ENCODE measurements at places on chromosomes 16 and 17.

DNA sequence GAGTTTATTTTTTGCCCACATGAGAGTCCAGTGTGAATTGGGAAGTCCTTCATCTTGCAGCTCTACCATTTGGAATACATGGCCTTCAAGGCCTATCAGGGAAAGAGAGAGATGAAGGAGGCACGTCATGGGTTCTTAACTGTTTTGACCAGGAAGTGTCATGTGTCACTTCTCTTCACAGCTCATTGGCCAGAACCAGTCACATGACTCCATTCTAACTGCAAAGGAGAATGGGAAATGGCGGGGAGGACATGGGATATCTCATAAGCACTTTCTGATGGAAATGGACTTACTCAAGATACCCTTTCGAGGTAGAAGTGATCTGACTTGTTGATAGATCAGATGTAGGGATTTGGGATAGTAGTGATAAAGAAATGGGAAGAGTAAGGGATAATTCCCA, 57.9 kb upstream of the CES5A start:
- DNase-seq = no peak

GRCh38 chr17:58319173-58320162, 9.1 kb downstream of the TSPOAP1 start:
- no peak for DNase-seq

- DNase-seq = no peak
Measured at GRCh38 chr16:77190190-77190477, 856 bp upstream of the MON1B start.

GRCh38 chr17:76414334-76415295, 30.2 kb downstream of the SPHK1 start:
- DNase-seq = peak; percentile 28

GRCh38 chr16:26614237-26614841, 452.4 kb upstream of the C16orf82 start:
- DNase-seq = no peak

DNA sequence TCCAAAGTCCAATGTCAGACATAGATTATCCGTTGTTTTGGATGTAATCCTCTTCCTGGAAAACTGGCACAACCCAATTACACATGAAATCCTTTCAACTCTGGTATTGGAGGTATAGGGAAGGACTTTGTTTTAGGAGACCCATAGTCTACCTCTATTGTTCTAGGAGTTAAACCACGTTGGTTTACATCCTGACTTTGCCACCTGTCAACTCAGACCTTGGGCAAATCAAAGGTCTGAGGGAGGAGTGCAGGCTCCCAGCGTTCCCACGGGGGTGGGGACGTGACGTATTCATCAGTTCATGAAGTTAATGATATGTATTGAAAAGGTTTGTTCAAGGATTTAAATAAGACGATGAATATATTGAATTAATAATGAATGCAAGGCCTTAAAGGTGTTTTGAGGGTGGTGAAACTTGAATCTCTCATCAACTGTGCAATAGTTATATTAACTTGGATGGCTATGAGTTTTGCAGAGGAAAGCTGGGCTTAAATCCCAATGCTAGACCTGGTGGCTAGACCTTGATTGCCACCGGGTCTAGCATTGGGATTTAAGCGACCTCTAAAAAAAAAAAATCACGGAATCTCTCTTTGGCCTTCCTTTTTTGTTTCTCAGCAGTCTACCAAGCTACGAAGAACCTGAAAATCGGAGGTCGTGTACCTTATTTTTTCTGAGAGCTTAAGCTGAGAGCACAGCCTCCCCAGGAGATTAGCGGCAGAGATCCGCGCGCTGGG, 744 bp upstream of the NF1 start:
- no peak for DNase-seq

- DNase-seq = no peak
Measured at GRCh38 chr16:23014592-23014991, 134.7 kb downstream of the USP31 start.

GRCh38 chr16:85474621-85475217, 138.4 kb upstream of the GSE1 start:
- no peak for DNase-seq

GRCh38 chr17:17568772-17569195, 22.7 kb downstream of the PEMT start:
- DNase-seq = peak; percentile 63

DNA sequence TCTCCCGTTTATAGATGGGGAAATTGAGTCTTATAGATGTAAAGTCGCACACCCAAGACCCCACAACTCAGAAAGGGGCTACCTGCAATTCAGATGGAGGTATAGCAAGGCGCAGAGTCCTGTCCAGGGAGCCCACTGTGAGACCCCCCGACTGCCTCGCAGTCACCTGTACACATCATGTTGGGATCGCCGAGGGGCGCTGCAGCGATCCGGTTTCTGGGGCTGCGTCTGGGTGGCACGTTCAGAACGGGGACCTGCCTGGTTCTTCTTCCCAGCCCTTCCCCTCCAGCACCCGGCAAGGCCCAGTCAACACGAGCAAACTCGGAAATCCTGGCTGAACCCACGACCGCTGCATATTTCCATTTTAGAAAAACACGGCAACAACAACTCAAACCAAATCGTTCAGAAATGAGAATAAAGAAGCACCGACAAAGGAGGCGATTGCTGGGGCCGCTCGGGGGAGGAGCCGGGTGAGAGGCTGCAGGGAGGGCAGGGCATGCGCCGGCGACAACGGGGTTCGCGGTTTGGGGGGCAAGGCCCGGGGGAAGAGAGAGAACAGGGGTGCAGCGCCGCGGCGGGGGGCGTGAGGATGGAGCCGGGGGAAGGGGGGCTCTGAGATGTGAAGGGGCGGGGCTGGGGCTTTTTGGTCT, 643 bp downstream of the HSDL1 start:
- peak; percentile 50 for DNase-seq

GRCh38 chr17:59533694-59534093, 31.7 kb upstream of the DHX40 start:
- no peak for DNase-seq

DNA sequence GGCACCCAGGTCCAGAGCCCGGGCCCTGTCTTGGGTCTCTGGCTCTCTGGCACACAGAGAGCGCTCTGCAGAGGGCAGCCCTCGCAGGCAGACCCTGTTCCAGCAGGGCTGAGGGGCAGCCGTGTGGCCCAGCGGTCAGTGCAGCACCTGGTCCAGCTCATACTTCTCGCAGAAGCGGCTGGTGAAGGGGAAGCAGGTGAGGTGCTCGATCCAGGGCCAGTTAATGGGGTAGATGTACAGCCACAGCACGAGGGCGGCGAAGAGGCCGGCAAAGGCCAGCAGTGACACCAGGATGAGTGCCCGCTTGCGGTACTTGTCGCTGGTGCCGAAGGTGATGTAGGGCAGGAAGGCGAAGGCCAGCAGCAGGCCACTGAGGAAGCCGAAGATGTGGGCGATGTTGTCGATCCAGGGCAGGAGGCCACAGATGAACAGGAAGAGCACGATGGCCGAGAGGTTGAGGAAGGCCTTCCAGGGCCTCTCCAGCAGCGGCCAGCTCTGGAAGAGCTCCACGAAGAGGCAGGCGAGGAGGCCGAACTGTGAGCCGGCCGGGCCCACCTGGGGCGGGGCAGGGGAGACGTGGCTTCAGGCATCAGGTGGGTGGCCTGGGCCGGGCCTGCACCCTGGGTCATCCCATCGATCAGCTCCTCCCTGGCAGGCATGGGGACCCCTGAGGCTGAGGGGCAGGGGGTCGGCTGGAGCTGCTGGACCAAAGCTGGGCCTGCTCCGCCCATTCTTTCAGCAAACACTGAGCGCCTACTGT, 4.3 kb downstream of the AANAT start:
- no peak for DNase-seq

- DNase-seq = no peak
Measured at GRCh38 chr17:76481071-76481655, 13.8 kb downstream of the AANAT start.

GRCh38 chr17:45812102-45812501, 28.0 kb downstream of the CRHR1 start:
- peak; percentile 42 for DNase-seq

- no peak for DNase-seq
Measured at GRCh38 chr16:46842192-46842895, 11.4 kb upstream of the C16orf87 start.

- peak; percentile 7 for DNase-seq
Measured at GRCh38 chr16:17229766-17230165, 241.0 kb downstream of the XYLT1 start.

- DNase-seq = peak; percentile 55
Measured at GRCh38 chr16:66858740-66859396, 14.7 kb downstream of the CA7 start.

- DNase-seq = no peak
Measured at GRCh38 chr16:47213761-47214440, 70.2 kb upstream of the NETO2 start.

- DNase-seq = peak; percentile 93
Measured at GRCh38 chr17:9371019-9371418, 204.6 kb downstream of the STX8 start.

- no peak for DNase-seq
Measured at GRCh38 chr17:78817123-78817522, 23.5 kb downstream of the USP36 start.

GRCh38 chr17:72501404-72502370, 380.9 kb downstream of the SOX9 start:
- DNase-seq = no peak

DNA sequence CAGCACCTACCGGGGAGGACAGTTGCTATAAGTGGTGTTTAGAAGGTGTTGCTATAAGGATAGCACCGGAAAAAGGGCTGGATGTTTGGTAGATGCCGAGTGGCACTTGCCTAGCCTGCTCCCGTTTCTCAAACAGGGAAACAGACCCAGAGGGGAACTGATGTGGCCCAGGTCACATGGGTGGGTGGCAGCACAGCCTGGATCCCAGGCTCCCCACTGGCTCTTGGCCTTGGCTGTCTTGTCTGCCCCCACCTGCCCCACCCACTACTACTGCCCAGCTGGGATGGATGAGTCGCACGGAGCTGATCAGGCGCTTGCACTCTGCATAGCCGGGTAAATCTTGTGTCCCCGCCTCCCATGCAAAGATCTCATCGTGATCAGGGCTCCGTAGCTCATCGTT, 7.2 kb downstream of the SMTNL2 start:
- peak; percentile 39 for DNase-seq

DNA sequence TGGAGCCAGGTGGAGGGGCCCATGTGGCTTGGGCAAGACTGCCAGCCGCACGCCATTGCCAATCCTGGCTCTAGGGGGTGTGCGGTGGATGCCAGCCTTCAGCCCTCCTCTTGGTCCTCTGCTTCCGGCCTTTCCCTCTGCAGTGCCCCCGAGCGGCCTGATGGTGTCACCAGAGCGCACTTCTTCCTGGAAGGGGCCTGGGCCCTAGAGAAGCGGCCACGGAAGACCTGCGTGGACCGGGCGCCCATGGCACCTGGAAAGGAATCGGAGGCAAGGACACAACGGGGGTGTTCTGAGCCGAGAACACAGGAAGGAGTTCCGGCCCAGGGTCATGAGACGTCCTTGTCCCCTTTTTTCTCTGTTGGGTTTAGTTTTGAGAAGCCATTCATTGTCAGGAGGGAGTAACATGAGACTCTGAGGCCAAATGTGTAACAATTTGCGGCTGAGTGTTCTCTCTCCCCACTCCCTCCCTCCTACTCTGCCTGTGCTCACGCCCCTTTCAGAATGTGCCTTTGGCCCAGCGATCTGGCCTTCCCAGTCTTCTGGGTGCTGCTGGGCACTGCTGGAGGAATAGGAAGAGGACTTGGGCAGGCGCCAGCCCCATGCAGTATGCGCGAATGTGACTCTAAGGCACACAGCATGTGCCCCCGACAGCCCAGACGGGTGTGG, 92.8 kb downstream of the IRX3 start:
- peak; percentile 71 for DNase-seq

DNA sequence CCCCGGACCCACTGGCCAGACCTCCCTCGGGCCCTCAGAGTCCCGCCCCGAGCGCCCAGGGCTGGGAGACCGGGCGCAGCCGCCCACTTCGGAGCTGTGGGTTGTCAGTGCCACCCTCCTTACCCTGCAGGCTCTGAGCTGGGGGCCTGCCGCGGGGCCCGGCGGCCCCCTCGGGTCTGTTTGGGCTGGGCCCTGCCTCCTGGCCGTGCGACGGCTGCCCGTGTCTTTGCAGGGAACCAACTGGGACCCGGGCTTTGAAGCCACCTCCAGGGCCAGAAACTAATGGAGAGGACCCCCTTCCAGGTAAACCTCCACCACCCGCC, 443 bp downstream of the TEDC2 start:
- no peak for DNase-seq

- DNase-seq = no peak
Measured at GRCh38 chr16:52465711-52466267, 81.2 kb downstream of the TOX3 start.

DNA sequence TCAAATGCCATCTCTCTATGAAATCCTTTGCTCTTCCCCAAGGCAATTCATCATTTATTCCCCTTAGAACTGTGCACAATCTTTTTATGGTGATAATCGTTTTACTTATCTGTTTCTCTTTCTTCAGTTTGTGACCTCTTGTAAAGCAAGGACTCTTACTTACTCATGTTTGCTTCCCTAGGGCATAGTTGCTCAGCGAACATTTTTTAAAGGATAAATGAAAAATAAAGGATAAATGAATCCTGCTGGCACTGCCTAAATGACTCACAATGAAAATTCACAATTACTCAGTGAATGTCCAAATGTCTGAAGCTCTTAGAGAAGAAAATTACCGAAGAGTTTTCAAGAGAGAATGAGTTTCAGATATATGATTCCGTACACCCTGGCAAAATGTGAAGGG, 671.7 kb downstream of the CDH11 start:
- DNase-seq = peak; percentile 28

DNA sequence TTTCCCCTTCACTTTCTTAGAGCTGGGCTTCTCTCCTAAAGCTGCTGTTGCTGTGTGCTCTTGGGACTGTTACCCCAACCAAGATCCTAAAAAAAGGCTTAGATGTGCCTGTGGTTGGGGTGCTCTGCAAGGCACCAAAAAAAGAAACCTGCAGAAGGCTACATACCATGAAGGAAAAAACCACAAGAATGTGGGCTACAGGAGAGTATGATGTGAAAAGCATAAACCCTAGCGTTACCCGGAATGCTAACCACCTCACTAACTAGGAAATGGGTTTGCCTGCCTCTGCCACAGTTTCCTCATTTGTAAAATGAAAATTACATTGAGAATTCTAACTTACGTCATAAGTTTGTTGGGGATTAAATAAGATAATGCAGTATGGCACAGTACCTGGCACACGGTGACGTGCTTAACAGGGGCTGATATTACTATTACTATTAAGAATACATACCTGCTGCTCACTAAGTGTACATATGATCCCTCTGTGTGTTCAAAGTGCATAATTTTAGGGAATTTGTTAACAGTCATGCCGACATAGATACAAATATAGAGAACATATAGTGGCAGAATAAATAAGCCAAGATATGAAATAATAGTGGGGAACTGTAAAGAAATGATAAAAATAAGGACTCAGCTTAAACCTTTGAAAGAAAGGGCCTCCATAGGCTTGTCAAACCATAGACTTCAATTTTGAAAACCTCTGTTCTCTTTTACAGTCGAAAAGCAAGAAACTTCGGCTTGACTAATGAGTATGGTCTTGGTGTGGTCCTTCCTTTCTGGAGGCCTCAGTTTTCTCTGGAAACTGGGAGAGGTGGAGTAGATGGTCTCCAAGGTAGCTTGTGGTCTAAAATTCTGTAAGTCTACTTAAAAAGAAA, 177.8 kb upstream of the TBX2 start:
- DNase-seq = no peak

DNA sequence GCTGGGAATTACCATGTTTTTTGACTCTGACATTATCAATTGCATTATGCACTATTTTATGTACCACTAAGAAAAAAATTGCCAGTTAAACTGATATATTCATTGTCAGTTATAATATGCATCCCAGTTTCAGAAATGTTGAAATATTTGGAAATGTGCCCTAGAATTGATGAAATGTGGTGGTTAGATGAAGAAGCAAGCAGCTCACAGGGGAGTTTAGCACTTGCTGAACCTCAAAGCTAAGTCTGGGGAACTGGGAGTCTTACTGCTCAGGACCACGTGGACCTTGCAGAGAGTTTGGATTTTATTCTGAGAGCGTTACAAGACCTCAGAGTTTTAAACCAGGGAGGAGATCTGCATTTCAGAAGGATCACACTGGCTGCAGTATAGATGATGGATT, 67.9 kb downstream of the TNRC6C start:
- DNase-seq = no peak
